ENCODE measurements at places on chromosomes 11 and 22.

GRCh38 chr11:33907421-33907820 is 15.5 kb upstream of the LMO2 start:
- DNase-seq = no peak

DNA sequence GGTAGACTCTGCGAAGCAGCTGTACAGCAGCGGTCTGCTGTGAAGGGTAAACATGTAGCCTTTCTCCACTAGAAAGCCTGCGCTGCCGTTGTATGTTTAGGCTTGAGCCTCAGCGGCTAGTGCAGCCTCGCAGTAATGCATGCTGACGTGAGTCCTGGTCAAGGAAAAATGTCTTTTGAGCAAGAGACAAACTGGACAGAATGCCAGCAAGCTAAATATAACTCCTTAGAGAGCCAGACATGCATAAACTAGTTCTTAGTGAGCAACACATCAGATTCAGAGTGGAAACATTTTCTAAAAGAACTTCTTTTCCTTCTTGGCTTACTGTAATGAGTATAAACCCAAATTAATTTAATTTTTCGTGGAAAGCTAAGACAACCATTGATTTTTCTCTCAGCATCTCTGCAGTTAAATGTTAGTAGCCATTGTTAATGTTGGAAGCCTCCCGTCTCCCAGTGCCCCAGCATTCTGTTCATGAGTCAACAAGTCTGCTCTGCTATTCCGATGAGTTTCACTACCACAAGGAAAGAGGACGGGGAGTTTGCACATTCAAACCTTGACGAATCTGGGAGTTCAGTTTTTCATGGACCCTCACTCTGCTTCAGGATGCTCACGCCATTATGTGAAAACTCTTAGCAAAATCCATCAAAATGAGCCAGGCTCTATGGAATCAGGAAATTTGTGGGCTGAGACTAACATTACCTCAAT is 51.4 kb downstream of the JAM3 start:
- DNase-seq = no peak

GRCh38 chr22:29626497-29627195 is 23.2 kb downstream of the NF2 start:
- DNase-seq = no peak

DNA sequence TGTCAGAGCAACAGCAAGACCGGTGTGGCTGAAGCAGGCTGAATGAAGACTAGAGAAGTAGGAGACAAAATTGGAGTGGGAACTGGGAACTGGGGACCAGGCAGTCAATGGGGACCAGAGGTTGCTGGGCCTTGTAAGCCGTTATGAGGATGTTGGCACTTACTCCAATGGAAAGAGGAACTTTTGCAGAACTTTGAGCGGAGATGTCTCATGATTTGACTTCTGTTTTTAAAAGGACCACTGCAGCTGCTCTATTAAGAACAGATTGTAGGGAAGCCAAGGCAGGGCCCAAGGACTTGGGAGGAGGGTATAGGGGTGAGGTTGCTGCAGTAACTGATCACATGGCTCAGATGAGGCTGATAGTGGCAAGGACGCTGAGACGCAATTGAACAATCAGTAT is 34.2 kb downstream of the IL18 start:
- DNase-seq = no peak

DNA sequence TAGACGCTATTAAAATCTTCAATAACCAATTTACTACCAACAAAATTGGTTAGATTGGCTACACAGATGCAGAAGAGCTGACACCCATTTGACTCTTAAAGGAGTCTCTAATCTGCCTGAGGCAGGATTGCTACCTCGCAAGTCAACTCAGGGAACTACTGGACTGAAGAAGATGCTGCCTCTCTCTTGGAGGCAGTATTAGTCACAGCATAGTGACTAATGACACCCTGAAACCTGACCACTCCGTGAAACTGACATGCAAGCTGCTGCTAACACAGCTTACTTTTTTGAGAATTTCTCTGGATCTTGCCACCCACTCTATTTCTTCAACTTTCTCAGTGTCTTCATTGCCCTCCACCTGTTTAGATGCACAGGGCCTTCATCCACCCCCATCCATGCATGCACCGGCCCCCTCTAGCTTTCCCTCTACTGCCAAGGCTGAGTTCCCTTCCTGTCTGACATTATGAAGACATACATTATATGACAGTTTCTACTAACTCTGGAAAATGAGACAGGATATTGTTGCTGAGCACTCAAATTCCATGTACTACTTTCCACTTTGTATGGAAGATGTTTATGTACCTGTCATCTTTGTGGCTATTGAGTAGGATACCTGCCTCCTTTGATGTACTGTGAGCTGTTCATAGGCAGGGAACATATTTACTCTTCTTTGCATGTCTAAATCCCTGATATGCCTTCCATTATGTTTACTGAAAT is 183.2 kb downstream of the MSANTD4 start:
- DNase-seq = no peak

DNA sequence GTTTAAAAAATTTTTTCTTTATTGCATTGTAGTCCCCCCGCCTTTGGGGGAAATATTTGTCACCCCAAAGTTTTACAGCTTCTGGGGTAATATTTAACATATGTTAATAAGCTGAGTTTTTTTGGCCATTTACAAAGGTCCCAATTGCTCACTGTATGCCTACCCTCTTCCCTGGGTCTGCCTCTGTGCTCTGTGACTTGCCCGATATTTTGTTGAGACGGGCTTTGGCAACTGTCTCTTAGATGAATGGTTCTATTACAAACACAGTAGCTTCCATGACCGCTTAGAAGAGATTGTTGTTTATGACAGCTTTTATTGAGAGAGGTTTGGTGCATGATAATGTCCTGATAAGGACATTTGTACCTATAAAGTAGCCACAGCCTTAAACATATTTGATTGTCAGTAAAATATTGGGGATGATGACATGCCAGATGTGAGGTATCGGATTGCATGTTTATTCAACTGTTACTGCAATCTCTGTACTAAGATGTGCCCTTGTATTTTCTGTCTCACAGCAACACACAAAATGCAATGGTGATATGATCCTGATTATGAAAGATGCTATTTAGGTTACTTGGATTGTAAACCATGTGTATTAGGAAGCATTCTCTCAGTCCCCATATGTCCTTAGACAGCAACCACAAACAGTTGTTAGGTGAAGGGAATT is 103.1 kb downstream of the TEAD1 start:
- DNase-seq = no peak

GRCh38 chr11:87239001-87239400 is 201.3 kb downstream of the TMEM135 start:
- no peak for DNase-seq

DNA sequence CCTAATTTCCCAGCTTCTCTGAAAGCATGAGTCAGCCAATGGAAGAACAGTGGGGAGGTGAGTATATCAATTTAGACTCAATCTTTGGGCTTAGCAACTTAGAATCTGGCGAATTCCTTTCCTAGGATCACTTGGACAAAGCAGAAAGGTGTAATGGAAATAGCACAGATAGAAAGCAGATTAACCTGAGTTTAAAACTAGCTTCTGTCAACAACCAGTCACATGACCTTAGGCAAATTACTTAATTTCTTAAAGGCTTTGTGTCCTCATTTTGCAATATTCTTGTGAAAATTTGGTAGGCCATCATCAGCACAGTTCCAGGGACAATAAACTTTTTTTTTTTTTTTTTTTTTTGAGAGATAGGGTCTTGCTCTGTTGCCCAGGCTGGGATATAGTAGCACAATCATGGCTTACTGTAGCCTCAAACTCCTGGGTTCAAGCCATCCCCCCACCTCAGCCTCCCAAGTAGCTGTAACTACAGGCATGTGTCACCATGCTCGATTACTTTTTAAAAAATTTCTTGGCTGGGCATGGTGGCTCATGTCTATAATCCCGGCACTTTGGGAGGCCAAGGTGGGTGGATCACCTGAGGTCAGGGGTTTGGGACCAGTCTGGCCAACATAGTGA is 40.8 kb upstream of the PCF11 start:
- DNase-seq = no peak

- DNase-seq = no peak
These were observed 94.1 kb upstream of the VPREB1 start for GRCh38 chr22:22150457-22150856.

DNA sequence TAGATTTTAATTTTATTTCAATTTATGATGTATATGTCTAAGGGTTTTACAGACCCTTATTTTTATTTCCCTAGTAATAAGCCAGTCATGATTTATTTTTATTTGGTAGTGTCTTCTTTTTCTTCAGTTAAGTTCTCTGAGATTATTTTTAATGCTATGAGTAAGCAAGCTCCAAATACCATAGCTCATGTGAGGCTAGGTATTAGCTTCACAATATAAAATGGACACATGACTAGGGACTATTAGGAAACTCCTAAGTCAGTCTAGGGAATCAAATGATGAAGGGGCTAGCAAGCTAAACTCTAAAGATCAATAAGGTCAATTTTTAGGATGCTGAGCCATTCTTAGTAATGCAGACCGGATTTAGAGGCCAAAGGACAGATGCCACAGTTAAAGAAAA is 45.9 kb downstream of the CKAP5 start:
- DNase-seq = no peak

DNA sequence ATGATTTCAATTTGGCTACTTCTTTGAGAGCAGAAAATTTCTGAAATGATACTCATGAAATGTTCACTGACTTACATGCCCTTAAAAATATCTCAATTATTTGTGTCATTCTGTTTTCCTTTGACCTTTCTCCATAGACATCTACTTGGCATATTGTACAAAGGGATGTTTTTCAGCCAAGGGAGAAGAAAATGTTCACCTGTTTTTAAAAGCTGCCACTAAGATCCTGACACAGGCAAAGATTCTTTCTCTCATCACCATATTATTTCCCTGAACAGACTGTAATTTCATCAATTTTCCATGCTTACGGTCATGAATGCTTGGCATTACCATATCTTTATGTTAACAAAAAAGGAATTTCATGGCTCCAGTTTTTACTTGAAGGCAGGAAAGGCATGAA is 67.4 kb upstream of the DBX1 start:
- no peak for DNase-seq

DNA sequence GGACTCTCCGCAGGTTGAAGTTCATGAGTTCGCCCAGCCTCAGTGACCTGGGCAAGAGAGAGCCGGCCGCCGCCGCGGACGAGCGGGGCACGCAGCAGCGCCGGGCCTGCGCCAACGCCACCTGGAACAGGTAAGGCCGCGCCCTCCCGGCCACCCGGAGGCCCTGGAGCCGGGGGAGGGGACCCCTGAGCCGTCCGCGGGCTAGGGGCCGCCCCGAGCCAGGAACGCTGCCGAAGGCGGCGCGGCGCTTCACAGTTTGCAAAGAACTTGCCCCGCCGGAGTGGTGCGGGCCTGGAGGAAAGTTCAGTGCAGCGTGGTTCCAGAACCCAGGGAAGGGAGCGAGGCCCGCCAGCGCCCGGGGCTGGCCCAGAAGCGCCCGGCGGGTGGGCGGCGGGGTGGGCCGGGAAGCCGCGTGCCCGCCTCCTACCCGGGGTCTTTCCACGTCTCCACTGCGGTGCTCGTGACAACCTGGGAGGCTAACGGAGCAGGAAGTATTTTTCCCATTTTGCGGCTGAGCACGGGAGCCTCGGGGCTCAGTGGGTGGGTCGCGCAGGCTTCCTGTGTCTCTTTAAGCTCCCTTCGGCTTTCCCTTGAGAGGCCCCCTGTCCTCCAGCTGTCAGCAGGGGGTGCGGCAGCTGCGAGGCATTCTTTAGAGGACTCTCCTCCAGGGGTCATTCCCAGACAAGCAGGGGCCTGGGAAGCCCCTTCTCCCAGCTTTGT is 635 bp downstream of the PRR5 start:
- no peak for DNase-seq

DNA sequence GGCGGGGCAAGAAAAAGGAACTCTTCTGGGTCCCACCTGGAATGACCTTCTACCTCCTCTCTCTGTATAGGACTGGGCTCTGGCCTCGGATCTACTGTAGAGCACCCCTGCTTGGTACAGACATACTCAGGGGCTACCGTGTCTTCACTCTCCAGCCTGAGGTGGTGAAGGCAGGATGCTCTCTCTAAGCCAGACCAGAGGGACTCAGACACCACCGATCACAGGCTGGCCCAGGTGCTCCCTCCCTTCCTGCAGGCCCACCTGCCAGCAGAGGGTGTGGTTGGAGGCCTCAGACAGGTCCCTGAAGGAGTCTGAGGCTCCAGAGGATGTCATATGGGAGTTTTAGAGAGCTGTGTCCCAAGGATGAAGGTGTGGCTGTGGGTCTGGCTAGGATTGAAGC is 4.1 kb downstream of the NHERF4 start:
- no peak for DNase-seq

GRCh38 chr11:13347901-13348300 is 70.3 kb downstream of the BMAL1 start:
- no peak for DNase-seq

- DNase-seq = no peak
These were observed 867.0 kb upstream of the CNTN5 start for GRCh38 chr11:98153752-98154151.

- DNase-seq = peak; percentile 90
These were observed 10.8 kb upstream of the OR51D1 start for GRCh38 chr11:4626207-4627099.

- DNase-seq = no peak
These were observed 55.9 kb downstream of the RTN4R start for GRCh38 chr22:20211997-20212753.

DNA sequence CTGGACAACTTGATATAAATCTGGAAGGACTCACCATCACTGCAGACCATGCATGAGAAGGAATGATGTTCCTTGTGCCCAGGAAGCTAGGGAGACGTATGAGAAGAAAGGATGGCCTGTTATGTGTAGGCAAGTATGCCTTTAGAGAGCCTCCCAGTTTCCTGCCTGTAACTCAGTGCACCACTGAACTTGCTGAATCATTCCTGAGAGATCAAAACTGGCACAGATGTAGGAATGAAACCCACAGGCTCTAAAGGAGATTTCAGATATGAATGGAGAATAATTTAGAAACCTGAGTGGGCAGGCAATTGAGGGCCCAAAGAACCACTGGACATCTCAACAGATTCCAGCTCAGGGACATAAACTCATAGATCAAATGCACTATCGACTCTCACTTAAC is 38.4 kb upstream of the PRSS23 start:
- peak; percentile 91 for DNase-seq

DNA sequence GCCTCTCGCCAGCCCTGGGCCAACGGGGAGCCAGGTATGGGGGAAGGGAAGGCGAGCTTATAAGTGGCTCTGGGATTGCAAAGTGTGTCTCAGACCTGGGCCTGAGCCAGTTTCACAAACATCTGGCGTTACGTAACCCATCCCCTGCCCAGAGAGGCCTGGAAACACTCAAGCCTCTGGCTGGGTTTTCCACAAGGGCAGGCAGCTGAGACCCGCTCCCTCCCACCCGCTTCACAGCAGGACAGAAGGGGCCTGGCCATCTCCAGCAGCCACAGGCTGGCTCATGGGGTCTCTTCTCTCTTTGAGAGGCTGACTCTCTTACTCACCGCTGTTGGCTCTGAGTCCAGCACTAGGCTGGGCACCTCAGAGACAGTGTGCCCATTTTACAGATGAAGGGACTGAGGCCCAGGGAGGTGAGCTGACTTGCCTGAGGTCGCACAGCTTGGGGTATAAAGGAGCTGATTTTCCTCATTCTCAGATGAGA is 44.5 kb downstream of the TRIOBP start:
- DNase-seq = peak; percentile 14

DNA sequence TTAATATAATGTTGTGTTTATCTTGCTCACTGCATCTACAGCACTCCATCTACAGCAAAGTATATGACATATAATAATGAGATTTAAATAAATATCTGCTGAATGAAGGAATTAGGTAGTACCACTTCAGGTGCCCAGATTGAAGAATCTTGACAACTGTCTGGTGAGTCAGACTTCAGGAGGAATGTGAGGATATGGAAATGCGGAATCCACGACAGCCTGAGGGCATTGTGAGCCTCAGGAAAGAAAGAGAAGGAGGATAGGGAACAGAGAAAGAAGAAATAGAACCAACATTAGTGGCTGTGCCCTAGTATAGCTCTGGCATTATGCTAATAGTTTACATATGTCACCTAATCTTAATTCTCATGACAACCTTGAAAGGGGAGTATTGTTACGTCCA is 304.4 kb downstream of the AASDHPPT start:
- DNase-seq = no peak
